ENCODE measurements at places on chromosomes 12 and 14. TPM values are rescaled to one million over a fixed set of nuclear protein-coding genes. Genes with fewer than 3 reads are reported as not detected.

DNA sequence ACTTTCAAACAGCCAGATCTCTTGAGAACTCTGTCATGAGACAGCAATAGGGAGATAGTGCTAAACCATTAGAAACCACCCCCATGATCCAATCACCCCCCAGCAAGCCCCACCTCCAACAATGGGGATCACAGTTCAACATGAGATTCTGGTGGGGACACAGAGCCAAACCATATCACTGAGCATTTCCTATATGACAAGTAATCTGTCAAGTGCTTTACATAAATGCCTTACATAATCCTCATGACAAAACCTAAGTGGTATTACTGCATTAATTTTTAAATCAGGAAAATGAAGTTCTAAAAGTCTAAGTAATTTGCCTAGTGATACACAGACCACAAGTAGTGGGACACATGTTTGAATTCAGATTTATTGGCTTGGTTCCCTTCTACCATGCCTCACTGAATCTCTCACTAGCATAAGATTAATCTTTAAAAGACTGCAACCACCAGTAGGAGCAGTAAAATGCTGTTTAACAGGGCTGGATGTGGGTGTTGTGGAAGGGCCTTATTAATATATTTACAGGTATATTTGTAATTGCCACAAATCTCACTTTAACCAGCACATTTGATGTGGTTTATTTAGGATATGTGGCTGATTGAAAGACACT is 323.1 kb upstream of the FBXO33 start:
- DNase-seq: no peak

DNA sequence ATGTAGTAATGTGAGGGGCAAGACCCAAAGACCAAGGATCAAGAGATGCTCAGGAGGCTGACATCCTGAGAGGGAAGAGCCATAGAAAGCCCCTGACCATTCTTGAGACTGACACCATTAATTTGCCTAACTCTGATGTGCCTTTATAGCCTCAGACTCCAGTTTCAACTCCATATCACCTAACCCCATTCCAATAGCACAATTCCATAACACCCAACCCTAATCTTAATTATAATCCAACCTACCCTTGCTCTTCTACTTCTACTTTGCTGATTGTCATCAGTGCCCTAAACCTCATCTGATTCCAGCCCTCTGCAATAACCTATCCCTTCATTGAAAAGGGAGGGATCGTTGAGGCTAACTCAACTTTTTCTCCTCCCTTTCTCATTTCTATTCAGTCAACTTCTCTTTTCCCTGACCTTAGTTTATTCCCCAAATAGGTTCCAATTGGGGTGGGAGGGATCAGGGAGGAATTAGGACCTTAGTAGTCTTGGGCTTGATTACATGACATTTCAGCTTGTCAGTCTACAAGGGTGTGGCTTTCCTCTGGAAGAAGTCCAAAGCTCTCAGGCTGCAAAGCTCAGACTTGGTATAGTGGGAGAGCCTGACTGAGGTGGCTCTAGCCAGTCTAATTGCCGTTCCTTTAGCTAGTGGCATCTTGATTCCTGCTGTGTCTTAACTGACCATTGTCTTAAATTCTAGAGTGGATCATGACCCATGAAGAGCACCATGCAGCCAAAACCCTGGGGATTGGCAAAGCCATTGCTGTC is 3.1 kb downstream of the PFKM start:
- DNase-seq: no peak

- DNase-seq: no peak
These were observed 129.2 kb upstream of the ARHGAP5 start for GRCh38 chr14:31947680-31948595.

DNA sequence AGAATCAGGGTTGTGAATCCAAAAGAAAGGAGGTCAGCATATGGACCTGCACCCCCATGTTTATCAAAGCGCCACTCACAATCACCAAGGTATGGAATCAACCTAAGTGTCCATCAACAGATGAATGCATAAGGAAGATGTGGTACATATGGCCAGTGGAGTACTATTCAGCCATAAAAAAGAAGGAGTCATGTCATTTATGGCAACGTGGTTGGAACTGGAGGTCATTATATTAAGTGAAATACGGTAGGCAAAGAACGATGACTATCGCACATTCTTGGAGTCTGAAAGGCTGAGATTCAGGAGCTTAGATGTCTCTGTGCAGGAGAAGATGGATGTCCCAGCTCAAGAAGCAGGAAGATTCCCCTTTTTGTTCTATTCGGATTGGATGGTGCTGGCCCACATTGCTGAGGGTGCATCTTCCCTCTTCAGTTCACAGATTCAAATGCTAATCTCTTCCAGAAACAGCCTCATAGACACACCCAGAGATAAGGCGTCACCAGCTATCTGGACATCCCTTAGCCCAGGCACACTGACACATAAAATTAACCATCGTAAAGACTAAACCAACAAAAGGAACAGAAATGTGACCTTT is 108.1 kb downstream of the GLT1D1 start:
- no peak for DNase-seq

DNA sequence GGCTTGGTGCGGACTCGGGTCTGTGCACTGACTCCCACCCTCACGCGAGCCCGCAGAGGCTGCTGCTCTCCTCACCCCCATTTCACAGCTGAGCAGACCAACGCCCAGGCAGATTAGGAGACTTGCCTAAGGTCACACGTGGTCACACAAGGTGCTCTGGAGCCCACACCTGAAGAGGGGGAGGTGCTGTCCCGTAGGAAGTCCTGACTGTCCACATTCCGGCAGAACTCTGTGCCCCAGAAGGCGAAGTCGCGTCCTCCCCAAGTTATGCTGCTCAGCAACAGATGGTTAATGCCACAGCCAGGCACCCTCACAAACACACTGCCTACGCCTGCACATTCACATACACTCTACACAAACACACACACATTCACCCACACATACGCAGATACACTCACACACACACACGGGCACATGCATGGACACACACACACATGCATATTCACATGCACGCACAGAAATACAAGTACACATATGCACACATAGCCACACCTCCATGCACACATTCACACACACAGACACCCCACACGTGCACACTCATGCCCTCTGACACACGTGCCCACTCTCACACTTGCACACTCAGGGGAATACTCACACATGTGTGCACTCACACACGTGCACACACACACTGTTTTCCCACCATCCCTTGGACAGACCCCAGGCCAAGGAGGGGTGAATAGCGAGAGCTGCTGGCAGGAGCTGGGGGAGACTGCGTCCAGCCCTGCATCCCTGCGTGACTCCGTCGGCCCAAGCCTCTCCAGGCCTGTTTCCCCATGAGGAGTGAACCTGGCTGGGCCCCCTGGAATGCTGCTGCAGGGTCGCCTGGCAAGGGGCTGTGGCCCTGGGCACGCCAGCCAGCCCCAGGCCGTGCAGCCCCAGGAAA is 4.1 kb downstream of the C14orf180 start:
- no peak for DNase-seq

DNA sequence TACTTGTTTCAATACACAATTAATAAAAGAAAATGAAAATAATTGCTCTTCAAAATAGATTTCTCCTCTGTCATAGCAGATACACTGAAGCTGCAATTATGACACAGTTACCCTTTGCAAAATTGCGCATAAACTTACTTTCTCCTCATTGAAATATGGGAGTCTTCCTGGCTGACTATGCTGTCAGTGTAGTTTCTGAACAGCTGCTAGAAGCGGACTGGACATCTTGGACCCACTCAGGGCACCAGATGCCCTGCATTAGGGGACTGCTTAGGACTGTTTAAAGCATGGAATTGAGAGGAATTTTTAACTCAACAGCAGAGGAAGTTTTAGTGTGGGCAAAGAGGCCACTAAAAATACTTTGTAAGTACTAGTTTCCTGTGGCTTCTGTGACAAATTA is 454.9 kb downstream of the ATP23 start:
- DNase-seq: no peak

DNA sequence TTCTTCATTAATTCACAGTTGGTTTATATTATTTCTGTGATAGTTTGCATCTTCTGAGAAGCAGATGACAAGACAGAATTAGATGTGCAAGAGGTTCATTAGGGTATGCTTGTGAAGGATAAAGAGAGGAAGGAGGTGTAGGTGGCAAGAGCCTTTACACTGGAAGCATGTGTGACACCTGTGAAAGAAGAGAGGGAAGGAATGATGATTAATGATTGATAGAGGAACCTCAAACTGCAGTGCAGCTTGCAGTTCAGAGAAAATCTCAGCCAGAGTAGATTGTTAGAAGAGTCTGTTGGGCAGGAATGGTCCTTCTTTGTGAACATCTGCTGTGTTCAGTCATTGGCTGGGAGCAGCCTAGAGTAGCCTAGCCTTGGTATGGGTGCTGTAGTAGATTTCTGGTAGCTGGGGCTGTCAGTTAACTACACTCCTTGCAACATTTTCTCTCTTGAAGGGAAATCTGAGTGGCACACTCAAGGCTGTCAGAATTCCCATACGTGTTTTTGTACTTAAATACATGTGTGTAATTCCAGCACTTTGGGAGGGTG is 9.0 kb downstream of the RCOR1 start:
- DNase-seq: no peak

DNA sequence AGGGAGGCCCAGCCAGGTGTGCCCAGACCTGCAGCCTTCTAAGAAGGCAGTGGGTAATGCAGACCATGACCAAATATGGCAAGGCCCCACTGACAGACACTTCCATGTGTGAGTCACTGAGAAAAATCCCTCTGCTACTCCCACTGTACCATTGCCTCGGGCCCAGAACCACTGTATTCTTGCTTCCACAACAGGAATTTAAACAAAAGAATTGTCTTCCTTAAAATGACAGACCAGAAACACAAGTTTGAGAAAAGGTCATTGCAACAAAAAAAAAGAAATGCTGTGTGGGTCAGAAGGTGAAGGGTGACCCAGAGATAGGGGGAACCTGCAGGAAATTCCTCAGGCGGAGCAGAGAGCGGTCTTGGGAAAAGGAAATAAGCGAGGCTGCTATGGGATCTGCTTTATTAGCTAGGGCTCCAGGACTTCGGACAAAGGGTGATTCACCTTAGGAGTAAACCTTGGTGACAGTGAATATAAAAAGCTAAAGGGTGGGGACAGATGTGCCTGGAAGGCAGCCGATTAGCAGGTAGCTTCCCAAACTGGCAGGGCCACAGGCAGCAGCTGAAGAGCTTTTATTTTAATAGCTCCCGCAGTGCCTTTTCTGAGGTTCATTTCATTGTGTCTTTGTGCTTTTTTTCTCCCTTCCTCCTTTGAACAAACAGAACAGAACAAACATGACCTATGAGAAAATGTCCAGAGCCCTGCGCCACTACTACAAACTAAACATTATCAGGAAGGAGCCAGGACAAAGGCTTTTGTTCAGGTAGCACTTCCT is 185.3 kb upstream of the BCL2L14 start:
- DNase-seq: no peak

DNA sequence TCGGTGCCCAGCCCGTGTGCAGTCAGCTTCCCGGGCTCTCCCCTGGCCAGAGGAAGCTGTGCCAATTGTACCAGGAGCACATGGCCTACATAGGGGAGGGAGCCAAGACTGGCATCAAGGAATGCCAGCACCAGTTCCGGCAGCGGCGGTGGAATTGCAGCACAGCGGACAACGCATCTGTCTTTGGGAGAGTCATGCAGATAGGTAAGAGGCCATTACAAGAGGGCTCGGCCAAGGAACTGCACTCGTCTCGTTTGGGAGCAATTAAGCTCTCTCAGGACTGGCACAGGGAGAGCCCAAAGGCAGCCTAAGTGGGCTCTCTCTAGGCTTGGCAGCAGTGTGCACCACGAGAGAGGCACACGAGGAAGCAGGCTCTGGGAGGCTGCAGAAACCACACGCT is 3.7 kb downstream of the WNT5B start:
- no peak for DNase-seq

DNA sequence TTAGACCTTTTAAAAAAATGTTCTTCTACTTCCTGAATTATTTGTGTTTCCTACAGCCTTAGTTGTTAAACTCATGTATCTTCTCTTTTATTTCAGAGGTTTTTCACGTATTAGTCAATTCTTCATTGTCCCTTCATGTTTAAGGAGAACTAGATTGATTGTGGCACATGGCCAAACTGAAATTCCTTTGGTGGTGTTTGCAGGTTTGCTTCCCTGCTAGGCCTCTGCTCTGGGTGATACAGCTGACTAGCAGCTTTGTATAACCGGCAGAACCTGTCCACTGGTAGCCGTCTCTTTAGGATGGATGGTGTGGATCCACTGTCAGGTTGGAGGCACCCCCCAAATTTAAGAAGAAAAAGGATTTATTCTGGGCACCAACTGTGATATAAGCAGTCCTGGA is 262.1 kb downstream of the FBXL14 start:
- DNase-seq: no peak

GRCh38 chr12:91811481-91812287 is 334.0 kb downstream of the BTG1 start:
- peak; percentile 72 for DNase-seq

GRCh38 chr12:28132398-28132797 is 57.9 kb upstream of the CCDC91 start:
- DNase-seq: no peak

DNA sequence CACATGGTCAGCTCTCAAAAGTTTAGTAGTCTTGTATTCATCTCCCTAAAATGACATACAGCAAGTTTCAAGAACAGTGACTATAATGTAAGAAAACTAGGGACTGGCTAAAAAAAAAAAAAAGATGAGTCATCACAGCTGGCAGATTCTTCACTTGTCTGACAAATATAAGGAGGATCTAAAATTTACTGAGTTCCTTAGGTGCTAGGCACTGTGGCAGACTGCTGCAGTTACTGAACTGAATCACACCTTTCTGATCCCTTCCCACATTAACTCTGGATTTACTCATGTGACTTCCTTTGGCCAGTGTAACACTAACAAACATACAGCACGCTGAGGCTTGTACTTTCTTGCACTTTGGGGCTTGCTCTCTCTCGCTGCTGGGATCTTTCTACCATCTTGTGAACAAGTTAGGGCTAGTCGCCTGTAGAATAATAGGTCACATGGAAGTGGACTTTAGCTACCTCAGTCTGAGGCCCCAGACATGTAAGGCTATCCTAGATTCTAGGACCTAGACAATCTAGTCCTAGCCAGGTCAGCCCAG is 32.1 kb downstream of the BAZ1A start:
- peak; percentile 14 for DNase-seq

DNA sequence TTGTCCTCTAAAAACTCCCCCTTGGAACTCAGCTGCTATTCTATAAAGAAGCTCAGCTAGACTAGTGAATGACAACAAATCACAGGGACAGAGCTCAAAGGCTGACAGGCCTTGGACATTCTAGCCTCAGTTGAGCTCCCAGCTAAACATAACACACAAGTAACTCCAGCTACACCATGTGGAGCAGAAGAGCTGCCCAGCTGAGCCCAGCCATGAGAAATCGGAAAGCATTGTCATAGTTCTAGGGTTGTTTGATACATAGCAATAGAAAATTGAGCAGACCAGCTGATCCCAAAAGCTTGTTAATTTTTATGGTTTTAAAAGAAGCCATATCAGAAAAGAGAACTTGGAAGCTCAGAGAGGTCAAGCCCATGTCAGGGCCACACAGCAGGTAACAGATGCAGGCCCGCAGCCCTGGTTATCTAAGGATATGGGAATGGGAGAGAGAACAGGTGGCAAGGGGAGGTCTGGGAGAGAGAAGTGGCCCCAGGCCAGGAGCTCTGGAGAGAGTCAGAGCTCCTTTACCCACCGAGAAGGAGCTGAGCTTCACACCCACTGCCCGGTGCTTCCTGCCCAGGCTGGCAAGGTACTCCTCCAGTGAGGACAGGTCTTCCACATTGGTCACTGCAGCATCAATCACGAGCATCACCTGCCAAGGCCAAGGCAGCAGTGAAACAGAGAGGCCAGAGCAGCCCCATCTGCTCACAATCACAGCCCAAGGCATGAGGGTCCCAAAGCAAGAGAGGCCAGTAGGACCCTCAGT is 2.9 kb downstream of the NGB start:
- no peak for DNase-seq

The LRRK2 gene
- polyA plus RNA-seq: 8.6 TPM

The PRR4 gene
- polyA plus RNA-seq: 3.2 TPM

The TAS2R30 gene
- not detected for polyA plus RNA-seq

The INHBE gene
- 0.30 TPM for polyA plus RNA-seq

The APOF gene
- not detected for polyA plus RNA-seq

The TMEM63C gene
- 0.84 TPM for polyA plus RNA-seq

The GLTP gene
- polyA plus RNA-seq: 56.4 TPM

Measured in kidney (tissue), 22 donors.